BJ (cell line): ENCODE measurements at places on chromosomes 5 and 9.

- DNase-seq: no peak
These were observed 194.3 kb downstream of the TLE4 start for GRCh38 chr9:79766091-79766490.

- no peak for DNase-seq
These were observed 91.2 kb downstream of the MTRR start for GRCh38 chr5:7960142-7960541.

DNA sequence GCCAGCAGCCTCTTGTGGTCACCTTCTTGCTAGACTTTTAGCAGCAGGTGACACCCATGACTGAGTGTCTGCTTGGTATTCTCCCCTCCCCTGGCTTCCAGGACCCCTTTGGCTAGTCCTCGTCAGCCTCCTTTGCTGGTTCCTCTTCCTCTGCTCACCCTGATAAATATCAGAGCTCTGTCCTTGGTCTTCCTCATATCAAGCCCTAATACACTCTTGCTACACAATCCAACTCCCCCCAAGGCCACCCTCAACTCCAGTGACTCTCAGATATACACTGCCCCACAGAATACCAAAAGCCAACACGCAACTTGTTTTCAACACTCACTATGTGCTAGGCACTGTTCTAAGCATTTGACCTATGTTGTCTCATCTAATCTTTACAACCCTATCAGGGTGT is 30.3 kb upstream of the LCP2 start:
- no peak for DNase-seq

DNA sequence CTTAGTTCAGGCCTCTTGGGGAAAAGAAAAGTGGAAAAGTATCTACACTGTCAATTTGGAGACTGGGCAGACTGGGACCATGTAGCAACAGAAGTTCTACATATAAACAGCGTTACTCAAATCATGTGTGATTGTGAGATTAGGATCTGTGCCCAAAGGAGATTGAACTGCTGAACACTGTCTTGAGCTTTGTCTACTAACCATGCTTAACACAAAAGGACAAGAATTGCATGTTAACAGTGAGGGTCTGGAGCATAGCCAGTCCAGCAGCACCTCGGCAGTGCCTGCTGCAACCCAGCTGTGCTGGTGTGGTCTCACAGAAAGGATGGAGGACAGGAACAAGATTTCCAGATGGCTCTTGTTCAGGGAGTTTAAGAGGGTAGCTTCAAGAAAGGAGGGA is 5.7 kb downstream of the PAM start:
- no peak for DNase-seq

DNA sequence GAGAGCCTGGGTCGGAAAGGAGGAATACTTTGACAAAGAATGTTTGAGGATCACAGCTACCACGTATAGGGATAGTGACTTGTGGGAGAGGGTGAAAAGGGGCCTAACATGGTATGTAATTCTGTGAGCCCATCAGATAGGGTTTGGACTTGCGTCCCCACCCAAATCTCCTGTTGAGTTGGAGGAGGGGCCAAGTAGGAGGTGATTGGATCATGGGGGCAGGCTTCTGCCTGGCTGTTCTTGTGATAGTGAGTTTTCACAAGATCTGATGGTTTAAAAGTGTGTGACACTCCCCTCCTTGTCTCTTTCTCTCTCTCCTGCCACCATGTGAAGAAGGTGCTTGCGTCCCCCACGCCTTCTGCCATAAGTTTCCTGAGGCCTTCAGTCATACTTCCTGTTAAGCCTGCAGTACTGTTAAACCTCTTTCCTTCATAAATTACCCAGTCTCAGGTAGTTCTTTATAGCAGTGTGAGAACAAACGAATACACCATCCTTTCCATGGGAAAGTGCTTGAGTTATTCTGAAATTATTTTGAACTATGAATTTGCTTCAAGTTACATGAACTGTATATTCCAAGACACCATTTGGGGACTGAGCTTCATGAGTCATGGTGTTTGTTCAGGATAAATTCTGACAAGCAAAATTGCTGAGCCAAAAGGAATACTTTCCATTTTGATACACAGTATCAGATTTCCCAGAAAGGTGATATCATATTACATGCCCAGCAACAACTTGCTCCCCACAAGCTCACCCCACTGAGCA is 68.8 kb upstream of the SSBP2 start:
- no peak for DNase-seq

DNA sequence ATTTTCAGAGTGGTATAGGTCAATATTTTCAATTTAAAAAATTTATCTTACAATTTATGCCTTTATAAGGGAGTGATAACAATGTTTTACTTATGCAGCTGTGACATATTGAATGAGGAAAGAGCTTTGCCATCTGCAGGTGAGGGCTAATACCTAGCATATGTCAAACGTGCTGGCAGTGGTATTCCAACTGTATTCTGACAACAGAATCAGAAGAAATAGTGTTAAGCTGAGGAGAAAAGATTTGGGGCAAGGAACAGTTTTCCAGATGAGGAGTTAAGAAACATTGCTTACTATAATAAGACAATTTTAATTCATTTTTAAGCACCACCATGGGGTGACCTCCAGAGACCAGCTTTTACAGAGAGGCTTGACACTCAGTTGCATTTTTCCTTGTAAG is 267.8 kb upstream of the ZNF608 start:
- DNase-seq: no peak

DNA sequence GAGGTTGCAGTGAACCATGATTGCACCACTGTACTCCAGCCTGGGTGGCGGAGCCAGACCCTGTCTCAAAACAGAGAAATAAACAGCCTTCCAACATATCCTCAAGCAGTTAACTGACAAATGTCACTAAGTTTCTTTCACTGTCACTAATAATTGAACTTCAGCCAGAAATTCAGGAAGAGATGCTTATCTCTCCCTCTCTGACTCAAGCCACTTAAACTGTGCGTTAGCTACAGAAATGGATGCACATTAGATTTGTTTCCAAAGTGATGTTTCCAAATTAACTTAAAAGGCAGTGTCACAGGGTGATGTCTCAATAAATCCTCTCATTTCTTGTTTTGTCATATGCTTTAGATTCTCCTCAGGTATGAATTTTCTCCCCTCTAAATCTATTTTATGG is 164.9 kb downstream of the KDM4C start:
- no peak for DNase-seq

GRCh38 chr9:121912812-121913627 is 180.1 kb downstream of the TTLL11 start:
- no peak for DNase-seq

GRCh38 chr5:40410231-40410861 is 269.4 kb upstream of the PTGER4 start:
- no peak for DNase-seq

GRCh38 chr5:25033658-25034057 is 388.9 kb upstream of the CDH10 start:
- no peak for DNase-seq

GRCh38 chr5:139641116-139642080 is 6.8 kb upstream of the CXXC5 start:
- no peak for DNase-seq

GRCh38 chr5:120320626-120321025 is 143.5 kb upstream of the PRR16 start:
- no peak for DNase-seq

DNA sequence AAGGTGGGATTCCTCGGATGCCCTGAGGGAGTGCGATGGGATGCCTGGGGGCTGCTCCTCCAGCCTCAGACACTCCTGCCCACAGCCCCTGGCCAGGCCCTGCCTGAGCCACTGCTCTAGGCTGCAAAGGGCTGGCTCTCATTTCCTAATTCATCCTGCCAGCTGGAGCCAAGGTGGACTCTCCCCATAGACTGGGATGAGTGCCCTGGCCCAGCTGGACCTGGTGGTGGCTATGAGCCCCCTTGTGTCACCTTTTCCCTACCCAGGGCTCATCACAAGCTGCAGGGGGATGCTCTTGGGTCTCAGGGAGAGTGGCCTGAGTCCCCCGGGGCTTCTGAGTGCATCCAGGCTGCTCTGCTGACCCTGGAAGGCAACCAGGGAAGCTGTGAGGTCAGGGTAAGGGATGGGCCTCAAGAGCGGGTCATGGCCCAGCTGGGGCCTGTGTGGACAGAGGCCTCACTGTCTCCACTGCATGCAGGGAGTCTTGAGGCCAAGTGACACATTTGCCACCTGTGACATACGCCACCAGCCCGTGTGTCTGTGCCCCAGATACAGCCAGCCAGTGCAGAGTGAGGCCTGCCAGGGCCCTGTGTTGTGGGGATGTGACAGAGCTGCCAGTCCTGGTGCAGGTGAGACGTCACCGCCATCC is 102.7 kb upstream of the IER5L start:
- DNase-seq: no peak

GRCh38 chr5:140189977-140190871 is 15.2 kb downstream of the CYSTM1 start:
- peak; percentile 14 for DNase-seq

DNA sequence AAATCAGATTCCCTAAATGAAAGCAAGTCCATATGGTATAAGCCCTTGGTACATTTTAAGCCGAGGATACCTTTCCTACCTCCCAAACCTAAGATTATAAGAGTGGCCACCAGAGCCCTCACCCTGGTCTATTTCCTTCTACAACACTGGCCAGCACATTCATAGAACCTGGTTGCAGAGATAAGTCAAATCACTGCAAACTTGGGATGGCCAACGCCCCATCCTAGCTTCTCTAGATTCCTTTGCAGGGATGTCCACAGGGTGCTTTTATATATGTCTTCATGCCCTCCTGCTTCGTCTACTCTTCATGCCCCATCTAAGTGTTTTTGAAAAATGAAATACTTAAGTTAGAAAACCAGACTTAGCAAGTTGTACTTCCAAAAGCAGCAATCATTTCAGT is 41.8 kb downstream of the SH3RF2 start:
- DNase-seq: no peak

GRCh38 chr5:617896-618295 is 5.8 kb downstream of the CEP72 start:
- DNase-seq: no peak

GRCh38 chr9:75604661-75605060 is 285.8 kb upstream of the PCSK5 start:
- DNase-seq: no peak

DNA sequence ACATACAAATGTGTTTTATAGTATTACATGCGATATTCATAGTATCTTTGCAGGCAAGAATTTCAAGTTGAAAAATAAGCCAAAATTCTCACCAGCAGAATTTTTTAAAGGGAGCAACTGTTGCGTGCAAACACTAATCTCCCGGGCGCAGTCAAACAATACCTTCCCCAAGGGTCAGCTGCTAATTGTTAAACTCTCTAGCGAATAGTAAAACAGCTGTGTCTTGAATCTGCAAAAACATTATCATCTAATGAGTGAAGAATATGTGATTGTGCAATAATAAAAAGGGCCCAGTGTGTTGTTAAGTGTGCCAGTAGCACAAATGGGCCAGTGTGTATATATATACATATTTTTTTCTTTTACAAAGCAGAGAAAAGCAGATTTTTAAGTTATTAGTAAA is 131.4 kb downstream of the CCDC192 start:
- DNase-seq: no peak

GRCh38 chr9:7145361-7146069 is 387.7 kb downstream of the KDM4C start:
- no peak for DNase-seq
